ENCODE measurements at places on chromosomes 5 and 9.

DNA sequence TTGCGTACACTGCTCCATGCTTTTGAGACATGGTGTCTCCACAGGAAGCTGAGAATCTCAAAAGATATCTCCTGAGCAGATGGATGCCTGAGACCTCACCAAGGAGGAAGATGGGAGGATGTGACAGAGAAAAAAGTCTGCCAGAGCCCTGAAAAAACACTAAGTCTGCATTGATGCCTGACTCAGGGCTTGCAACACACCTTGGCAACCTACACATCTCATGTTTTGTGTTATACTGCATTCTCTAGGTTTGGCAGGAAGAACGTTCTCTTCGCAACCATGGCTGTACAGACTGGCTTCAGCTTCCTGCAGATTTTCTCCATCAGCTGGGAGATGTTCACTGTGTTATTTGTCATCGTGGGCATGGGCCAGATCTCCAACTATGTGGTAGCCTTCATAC lies 19.2 kb downstream of the SLC22A4 start:
- DNase-seq: no peak

- no peak for DNase-seq
These were observed 1173.4 kb upstream of the ACO1 start for GRCh38 chr9:31210978-31211570.

DNA sequence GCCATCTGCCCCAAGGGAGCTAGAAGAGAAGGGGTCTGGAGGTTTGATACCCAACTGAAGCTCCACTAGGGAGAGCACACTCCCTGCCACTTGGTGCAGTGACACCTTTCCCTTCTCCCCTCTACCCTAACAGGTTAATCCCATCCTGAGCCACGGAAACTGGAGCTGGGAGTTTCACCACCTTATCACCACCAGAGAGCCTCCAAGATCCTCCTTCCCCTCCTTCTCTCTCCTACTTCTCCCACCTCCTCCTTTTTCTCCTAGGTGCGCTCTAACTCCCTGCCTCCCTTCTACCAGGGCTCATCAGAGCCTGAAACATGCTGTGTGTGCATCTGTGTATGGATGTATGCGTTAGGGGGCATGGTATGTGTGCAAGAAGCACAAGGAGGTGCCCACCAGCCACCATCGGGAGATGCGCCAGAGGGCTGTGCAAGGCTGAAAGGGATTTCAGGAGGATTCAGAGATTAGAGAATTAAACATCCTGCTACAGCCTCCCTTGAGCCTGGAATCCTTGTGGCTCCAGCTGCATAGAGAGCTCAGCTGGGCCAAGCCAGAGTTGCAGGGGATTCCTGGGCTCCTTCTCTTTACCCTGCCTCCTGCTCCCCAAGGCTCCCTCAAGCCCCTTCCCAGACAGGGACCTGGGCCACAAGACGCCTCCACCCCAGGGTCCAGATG lies 89.8 kb downstream of the PCDH1 start:
- DNase-seq: no peak

DNA sequence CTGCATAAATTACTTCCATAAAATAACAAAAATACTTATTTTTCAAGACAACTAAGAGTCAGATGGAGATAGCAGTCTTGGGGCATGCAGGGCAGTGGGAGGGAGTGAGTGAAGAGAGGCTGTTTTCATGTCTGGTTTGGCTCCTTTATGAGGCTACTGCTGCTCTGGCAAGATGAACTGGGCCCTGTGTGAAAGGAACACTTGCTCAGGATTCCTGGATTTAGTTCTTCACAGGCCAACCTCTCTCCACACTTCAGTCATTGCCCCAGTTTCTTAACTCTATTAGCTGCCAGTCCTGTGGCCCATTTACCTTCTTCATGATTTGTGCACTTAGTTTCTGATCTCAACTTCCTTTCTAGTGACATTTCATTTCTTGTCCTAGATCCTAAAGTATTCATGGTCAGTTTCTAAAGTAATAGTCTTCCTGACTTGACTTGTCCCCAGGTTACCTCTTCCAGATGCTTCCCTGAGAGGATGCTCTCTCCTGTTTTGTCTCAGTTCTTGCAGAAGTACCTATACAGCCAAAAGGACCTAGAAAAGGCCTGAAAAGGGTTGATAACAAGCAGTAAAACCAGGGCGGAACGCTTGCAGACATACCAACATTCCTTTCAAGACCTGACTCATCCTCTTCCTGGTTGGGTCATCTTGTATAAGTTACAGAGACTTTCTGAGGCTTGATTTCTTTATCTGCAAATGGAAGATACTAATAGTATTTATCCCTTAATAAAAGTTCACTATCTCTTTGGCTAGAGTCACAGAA lies 77.0 kb upstream of the ZFAND5 start:
- DNase-seq: no peak

DNA sequence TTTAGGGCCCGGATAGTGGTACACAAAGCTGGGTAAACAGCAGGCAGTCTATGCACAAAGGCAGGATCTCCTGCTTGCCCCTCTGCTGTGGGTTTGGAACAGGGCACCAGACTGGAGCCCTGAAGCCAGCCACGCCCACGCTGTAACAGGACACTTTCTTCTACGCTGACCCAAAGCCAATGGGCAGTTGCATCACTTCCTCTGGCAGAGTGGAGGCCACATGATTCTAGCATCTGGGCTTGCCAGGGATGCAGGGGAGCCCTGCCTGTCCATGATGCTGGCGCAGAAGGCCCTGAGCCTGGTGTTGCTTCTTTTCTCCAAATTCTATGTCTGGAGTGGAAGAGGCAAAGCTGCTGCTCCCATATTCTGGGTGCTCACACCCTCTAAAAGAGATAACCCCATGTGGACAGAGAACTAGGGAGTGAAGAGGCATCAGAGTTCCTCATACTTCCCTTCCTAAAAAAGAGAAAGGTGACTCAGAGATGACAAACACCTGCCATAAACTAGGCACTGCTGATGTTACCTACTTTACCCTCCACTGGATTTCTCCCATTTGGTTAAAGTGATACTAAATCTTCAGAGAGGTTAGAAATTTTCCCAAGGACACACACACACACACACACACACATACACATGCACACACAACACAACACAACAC lies 260.3 kb upstream of the KLF4 start:
- DNase-seq: peak; percentile 28

DNA sequence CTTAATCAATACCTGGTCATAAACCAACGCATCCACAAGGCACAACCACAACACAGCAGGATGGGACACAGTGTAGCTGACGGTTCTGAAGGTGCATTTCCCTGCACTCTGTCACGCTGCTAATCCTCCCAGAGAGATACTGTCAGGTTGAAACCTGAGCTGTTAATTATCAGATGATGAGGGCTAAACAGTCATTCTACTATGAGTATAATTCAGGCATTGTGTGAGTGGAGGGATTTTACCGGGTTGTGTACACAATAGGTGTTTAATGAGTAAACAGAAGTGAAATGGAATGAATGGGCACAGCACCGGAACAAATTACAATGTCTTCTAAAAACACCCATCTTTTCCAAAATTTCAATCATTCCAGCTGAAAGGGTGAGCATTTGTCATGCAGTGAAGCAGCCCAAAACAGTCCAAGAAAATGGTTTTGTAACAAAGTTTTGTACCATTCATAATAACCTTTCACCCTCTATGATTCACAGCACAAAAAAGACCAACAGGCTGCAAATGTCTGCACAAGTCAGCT lies 71.5 kb downstream of the ABCA1 start:
- no peak for DNase-seq

- DNase-seq: no peak
These were observed 8.1 kb upstream of the APC start for GRCh38 chr5:112729630-112730029.

- DNase-seq: no peak
These were observed 23.8 kb downstream of the EXOC3 start for GRCh38 chr5:466661-467310.

DNA sequence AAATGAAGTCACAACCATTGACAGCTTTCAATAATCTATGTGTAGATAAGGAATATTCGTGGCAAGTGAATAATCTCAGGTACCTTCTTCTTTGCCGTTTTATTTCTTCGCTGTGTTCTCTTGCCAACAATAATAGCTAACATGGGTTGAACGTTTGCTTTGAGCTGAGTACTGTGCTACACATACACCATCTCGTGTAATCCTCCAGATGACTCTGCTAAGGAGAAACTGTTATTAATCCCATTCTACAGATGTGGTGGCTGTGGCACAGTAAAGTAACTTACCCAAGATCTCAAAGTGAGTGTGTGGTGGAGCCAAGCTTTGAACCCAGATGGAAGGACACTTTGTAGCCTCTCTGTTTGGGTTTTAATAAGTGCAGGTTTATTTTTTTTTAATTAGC lies 179.7 kb downstream of the C9orf152 start:
- DNase-seq: no peak

- DNase-seq: no peak
These were observed 249.7 kb upstream of the NREP start for GRCh38 chr5:112006721-112007120.

- DNase-seq: no peak
These were observed 25.5 kb downstream of the ESM1 start for GRCh38 chr5:54959673-54960418.

GRCh38 chr9:85466834-85467233 lies 274.9 kb downstream of the AGTPBP1 start:
- no peak for DNase-seq

GRCh38 chr9:24614070-24614469 lies 68.4 kb upstream of the IZUMO3 start:
- DNase-seq: no peak

GRCh38 chr5:179230061-179230461 lies 115.2 kb downstream of the ADAMTS2 start:
- DNase-seq: no peak

DNA sequence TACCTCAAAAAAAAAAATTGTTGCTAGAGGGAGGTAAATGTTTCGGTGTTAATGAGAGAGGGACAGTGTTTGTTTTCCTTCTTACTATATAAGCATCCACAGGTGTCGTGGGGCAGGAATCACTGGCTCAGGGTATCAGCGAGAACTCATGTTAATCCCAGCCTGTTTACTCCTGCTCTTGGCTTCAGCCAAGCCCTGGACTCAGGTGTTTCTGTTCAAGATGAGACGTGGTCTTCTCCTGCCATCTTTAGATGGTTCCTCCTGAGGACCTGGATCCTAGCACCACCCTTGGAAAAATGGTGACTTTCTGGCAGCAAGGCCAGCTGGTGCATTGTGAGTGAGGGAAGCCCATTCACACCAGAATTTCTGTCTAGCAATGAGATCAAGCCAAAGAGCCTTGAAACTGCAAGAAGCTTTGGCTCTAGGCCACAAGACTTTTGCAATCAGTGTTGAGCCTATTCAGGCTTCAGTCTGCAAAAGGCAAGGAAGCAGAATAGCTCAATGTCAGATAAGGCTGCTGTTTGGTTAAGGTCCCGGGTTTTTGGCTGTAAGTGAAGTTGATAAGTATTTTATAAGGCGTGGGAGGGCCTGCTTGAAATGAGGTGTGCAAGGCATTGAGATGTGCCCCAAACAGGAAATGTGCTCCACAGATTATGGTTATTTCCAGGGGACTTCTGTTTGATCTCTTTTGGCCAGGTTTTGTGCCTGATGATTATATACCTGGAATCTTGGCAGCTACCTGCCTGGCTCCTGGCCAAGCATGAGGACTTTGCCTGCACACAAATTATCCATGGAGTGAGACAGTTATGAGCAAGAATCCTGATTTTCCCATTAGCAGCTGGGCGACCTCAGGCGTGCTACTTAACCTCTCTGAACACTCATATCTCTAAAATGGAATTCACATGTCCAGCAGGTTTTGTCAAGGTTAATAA lies 99.8 kb downstream of the TENT4A start:
- no peak for DNase-seq

DNA sequence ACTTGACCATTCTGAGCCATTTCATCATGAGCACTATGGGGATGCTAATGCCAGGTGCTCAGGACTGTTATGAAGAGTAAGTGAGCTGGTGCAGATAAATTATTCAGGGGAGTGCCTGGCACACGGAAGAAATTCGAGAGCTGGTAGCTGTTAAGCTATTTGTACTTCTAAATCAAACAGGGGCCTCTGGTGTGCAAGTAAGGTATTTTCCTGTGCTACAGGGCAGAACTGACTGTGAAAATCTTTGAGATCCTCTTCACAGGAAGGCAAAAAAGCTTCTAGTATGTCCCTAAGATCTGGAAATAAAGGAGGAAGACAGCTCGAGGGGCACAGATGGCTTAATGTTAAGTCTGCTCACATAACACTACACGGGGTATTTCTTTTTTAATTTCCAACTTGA lies 106.3 kb upstream of the SPOCK1 start:
- no peak for DNase-seq

DNA sequence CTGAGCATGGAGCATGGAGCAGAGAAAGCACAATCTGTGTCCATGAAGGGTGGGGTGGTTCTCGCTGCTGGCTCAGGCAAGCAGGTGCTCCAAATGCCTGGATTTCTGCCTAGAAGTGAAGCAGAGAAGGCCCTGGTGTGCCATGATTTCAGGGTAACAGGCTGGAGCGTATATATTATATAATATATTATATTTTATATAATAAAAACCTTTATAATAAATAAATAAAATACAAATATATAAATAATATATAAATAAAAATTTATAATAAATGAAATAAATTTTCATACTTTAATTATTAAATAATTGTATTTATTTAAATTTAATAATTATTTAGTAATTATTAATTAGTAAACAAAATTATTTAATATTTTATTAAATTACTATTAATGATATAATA lies 707.4 kb upstream of the COX7C start:
- no peak for DNase-seq

DNA sequence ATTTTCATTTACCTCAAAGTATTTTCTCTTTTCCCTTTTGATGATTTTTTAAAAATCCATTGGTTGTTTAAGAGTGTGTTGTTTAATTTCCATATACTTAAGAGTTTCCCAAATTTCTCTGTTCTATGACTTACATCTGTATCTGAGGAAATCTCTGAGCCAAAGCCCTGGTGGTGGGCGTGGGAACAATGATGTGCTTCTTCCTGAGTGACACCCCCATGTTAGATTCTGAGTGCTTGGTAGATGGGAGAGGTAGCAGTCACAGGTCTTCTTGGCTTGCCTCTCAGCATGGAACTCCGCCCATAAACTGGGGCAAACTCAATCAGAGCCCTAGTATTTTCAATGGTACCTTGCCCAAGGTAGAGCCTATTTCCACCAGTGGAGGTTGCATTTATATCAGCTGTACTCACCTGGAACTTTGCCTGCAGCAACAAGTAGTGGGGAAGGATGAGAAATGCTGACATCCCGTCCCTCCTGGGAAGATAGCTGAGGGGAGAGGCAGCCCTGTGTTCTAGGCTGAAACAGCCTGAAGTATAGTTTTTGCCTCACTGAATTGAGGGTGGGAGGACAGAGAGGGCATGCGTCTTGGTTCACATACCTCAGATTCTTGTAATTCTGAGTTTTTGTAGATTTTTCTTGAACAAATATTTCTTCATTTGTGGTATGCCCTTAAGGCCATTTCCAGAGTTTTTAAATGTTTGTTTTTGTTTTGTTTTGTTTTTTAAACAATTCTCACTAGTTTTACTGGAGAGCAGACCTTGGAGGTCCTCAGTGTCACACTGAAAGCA lies 26.4 kb downstream of the C9orf43 start:
- DNase-seq: no peak
